ENCODE measurements at places on chromosomes 12 and 14.

GRCh38 chr14:74574090-74574433 lies 38.0 kb downstream of the LTBP2 start:
- DNase-seq: no peak

DNA sequence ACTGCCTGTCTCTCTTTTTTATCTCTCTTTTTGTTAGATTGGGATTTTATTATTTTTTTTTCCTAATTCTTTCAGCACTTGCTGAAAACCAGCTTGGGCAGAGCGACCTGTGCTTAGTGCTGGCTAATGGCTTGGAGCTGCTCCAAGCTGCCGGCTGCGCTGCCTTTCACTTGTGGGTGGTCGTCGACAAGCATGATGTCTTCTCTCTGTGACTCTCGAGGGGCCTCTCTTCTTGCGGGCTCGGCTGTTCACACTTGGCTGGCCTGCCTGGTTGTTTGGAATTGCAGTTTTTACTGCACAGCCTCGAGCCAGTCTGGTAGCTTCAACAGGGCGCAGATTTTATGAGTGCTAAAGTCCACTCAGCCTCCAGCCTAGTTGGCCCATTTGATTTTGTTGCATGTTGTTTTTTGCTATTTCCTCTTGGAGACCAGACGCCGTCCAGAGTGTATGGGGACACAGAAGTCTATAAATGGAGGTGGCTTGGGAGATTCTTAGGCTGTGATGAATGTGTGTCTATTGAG lies 18.6 kb downstream of the TPCN1 start:
- no peak for DNase-seq

DNA sequence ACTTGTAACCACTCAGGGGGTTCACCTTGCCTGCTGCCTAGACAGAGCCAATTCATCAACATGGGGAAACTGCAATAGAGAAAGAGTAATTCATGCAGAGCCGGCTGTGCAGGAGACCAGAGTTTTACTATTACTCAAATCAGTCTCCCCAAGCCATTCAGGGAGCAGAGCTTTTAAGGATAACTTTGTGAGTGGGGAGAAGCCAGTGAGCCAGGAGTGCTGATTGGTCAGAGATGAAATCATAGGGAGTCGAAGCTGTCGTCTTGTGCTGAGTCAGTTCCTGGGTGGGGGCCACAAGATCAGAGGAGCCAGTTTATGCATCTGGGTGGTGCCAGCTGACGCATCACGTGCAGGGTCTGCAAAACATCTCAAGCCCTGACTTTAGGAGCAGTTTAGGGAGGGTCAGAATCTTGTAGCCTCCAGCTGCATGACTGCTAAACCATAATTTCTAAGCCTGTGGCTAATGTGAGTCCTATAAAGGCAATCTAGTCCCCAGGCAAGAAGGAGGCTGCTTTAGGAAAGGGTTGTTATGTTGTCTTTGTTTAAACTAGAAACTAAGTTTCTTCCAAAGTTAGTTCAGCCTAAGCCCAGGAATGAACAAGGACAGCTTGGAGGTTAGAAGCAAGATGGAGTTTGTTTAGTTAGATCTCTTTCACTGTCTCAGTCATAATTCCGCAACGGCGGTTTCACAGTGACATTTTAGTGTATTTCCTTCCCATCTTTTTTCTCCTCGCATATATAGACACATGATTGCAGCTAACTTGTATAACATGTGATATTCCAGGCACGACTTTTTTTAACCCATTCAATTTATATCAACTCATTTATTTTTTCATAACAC lies 68.9 kb upstream of the NCOR2 start:
- DNase-seq: no peak

DNA sequence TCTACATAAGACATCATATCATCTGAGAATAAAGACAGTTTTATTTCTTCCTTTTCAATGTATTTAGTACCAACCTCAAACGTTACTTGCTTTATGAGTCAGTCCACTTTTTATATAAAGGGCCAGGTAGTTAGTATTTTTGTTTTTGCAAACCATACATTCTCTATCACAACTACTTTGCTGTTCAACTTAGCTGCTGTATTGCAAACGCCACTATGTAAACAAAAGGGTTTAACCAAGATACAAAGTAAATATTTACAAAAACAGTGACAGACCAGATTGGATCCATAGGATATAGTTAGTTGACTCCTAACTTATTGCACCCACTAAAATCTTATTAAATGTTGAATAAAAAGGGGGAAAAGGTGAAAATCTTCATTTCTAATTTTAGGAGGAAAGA lies 87.7 kb upstream of the FOXG1 start:
- DNase-seq: no peak

DNA sequence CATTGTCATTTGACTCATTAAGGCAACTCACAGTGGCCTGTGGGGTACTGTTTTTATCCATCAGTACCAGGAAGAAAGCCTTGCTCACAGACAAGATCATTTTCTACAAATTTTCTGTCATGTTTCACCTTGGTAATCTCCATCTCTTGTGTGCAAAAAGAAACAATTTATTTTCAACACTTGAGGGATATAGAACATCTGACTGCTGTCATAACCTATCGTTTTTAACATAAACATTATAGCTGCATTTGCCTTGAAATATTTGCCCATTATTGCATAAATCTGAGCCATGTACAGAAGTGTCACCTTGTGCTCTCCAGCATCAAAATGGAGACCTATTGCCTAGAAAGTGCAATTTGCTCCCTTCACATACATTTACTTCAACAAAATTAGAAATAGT lies 300.8 kb downstream of the NPAS3 start:
- no peak for DNase-seq

DNA sequence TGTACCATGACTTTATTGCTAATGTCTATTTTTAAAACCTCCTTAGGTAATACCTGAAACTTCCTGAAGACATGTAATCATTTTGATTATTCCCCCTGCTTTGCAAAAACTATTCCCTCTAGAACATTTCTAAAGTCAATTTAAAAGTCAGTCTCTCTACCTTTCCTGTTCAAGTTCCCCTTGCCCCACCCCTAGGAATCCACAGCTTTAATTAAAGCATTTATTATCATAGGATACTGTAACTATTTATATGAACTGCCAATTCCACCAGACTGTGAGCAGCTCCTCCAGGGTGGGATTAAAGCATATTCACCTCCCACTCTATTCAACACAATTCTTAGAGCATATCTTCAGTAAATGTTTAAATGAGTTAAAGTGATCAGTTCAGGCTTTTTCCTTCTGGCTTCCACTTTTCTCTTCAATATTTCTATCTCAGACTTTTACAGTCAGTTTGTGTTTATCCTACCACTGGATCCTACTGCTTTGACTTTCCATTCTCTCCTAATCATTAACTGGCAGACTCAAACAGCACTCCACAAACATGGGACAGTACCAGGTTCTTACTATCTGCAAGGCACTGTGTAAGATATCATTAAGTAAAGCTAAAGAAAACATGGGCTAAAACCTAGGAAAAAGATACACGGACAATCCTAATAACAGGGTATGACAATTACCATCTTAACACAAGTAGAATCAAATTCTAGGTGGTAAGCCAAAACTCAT lies 39.1 kb downstream of the PTPN21 start:
- DNase-seq: no peak

GRCh38 chr14:73783107-73783727 lies 68.4 kb upstream of the PTGR2 start:
- no peak for DNase-seq

DNA sequence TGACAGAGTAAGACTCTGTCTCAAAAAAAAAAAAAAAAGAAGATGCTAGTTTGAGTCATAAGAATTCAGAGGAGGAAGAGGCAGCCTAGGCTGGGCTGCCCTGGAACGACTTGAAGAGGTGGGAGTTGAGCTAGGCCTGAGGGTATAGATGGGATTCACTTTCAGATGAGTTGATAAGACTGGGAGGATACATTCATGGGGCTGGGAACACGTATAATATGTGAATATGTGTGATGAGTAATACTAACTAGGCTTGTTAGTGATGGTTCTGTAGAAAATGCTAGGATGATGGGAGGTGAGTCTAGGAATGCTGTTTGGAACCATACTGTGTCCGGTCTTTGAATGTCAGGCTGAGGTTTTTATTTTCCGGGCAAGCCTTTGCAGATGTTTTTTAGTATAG lies 9.0 kb downstream of the PLEKHA5 start:
- no peak for DNase-seq

- no peak for DNase-seq
Observed at GRCh38 chr12:43832463-43833168, 3.3 kb upstream of the TMEM117 start.

GRCh38 chr12:59597385-59597781 lies 1.6 kb downstream of the SLC16A7 start:
- no peak for DNase-seq
